ENCODE measurements at places on chromosomes 1 and 21.

GRCh38 chr1:15311880-15312279 is 64.9 kb downstream of the FHAD1 start:
- DNase-seq: no peak

DNA sequence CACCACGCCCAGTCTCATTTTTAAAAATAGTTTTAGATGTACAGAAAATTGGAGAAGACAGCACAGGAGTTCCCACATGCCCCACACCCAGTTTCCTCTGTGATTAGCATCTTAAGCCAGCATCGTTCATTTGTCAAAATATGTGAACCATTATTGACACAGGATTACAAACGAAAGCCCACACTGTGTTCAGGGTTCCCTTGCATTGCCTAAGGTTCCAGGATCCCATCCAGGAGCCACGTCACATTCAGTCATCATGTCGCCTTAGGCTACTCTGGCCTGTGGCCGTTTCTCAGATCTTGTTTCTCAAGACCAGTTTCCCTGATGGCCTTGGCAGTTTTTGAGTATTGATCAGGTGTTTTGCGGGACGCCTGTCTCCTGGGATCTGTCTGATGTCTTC is 34.7 kb upstream of the TNFRSF1B start:
- DNase-seq: no peak

- DNase-seq: no peak
These were observed 78.4 kb upstream of the RGS21 start for GRCh38 chr1:192238421-192238820.

DNA sequence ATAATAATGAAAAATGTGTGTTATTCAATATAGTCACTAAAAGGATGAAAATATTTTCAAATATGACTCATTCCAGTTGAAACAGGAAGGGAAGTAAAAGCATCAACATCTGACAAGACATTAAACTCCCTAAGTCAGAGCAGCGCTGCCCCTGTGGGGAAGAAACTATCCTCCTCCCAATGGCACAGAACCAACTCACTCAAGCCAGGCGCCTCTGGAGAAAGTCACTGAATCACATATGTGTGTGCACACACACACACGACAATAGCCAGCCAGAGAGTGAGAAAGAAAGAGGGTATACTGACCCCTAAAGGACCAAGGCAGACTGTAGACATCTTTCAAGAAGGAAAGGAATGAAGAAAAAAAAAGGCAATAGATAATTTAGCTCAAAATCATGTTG is 126.9 kb downstream of the SETD4 start:
- peak; percentile 43 for DNase-seq

All from H54 (cell line).